ENCODE measurements at places on chromosomes 16 and 17. TPM values are rescaled to one million over a fixed set of nuclear protein-coding genes. Genes with fewer than 3 reads are reported as not detected.

GRCh38 chr17:41772586-41773189 lies 13.8 kb downstream of the JUP start:
- DNase-seq = no peak

The HOXB7 gene
- total RNA-seq = 9.8 TPM

The METTL22 gene
- 30.4 TPM for total RNA-seq

The GRIN2A gene
- total RNA-seq = not detected

- no peak for DNase-seq
Observed at GRCh38 chr17:32114536-32114935, 27.8 kb upstream of the RHOT1 start.

DNA sequence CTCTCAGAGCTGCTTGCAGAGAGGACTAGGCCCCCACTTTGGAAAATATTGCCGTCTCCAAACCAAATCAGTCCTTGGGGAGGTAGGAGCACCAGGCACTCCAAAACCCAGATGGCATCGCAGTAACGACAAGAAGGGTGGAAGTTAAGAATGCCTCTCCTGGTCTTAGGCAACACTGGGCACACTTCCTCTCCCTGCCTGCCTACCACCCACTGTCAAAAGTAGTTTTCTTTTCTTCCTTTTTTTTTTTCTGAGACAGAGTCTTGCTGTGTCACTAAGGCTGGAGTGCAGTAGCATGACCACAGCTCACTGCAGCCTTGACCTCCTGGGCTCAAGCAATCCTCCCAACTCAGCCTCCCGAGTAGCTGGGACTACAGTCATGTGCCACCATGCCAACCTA lies 47.2 kb downstream of the SRL start:
- DNase-seq = no peak

The TP53TG3 gene
- total RNA-seq = not detected

DNA sequence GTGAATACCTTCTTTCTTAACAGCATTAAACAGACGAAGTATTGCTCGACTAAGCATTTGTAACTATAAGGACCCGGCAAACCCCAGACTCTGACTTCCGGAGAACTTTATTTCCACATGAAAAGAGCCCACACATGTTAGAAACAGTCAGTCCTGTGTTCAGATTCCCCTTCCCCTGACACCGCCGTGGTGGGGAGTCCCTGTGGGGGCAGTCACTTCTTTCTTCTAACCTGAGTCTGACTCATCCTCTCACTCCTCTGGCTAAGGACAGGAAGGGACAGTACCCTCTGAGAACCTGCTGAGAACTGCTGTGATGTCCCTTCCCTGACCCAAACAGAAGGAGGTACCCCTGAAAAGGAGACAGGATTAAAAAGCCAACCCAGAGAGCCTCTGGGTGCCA lies 165.1 kb downstream of the XYLT1 start:
- no peak for DNase-seq

The CD300A gene
- not detected for total RNA-seq

- DNase-seq = no peak
Observed at GRCh38 chr17:16243385-16243784, 26.4 kb downstream of the PIGL start.

GRCh38 chr17:935485-935884 lies 44.1 kb downstream of the NXN start:
- DNase-seq = no peak

DNA sequence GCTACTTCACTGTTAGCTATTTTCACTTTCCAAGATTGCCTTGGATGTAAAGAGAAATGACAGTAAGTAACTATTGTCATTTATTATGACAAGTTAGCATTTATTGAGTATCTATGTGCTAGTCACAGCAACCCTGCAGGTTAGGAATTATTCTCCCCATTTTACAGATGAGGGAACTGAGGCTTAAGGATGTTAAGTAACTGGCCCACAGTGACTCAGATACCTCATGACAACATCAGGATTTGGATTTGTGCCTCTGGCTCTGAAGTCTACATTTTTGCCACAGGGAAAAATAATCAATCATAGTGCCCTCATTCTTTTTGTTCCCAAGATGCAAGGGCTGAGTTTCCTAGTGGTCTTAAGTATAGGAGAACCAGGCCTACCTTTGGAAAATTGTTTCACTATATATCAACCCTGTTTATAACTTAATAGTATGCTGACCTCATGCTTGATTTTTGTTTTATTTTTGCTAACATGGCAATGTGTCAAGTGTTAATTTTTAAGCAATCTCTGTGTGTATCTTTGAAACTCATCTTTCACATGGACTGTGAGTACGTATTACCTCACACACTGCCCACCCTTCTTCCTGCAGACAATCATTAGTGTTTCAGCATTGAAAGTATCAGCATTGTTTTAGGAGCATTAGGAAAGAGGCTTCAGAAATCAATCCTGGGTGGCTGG lies 105.0 kb downstream of the TANGO6 start:
- DNase-seq = no peak

DNA sequence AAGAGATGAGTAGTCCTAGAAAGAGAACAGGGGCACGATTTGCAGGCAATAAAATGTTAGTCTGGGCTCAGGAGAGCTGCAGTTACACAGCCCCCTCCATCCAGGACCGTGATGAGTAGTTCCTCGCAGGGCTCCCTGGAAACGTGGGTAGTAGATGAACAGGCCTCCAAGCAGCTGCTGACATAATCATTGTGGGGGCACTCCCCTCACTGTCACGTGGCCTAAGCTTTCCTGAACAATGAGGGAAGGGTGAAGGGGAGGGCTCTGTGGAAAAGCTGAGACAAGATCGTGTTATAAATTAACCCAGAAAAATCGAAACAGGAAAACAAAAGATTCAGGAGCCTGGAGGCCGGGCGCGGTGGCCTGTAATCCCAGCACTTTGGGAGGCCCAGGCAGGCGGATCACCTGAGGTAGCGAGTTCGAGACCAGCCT lies 1.3 kb upstream of the PER1 start:
- peak; percentile 93 for DNase-seq

DNA sequence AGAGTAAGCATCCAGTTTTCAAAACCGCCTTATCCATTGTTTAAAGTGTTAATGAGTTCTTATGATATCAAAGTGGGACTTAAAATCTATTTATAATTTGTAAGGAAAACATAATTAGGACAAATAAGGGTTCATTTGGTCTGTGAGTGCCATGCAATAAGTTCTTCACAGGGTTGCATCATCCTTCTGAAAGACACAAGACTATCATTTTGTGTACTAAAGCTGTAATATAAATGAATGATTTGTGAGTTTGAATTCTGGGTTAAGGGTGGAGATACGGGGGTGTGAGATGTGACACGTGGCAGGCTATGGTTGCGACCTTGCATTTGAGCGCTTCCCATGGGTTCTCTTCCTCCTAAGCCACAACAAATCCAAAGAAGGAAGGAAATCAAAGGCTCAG lies 6.8 kb downstream of the GAN start:
- DNase-seq = no peak

GRCh38 chr17:6084311-6085161 lies 14.4 kb downstream of the WSCD1 start:
- DNase-seq = no peak

DNA sequence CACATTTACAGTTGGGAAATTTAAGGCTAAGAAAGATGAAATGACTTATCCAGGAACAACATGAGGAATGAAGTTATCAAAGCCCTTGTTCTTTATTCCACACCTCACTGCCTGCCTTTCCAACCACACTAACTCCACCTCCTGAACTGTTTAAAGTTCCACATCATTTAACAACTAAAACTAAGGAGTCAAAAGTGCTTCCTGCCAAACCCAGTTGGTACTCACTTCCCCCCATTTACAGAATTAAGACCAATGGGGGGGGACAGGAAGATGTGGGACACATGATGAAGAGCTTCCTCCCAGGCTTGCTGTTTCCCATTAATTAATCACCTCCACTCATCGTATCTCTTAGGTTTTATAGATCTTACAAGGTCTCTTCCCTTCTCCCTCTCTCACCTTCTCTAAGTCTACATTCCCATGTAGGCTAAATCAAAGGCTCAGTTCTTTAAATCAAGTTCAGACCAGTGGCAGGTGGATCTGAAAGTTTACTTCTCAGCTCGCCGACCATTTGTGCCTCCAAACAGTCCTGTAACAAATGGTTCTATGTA lies 19.2 kb upstream of the TMEM101 start:
- no peak for DNase-seq

DNA sequence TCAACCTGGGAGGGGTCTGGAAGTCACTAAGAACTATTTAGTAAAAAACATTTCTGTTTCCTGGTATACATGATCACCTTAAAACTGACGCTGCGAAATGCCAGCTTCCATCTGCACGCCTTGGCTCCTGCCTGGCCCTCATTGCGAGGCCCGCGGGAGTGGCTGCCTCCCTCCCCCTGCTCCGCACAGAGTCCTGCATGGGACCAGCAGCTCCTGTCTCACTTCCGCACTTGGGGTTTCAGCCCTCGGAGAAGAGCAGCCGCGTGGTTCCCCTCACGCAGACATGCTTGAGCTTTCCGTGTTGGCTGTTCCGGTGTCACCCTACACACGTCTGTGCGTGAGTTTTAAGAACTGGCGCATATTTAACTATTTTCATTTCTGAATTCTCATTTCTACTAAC lies 18.4 kb downstream of the MTHFSD start:
- DNase-seq = no peak

GRCh38 chr17:75153780-75154194 lies 525 bp downstream of the JPT1 start:
- peak; percentile 19 for DNase-seq

GRCh38 chr17:38883592-38884526 lies 14.0 kb downstream of the LASP1 start:
- DNase-seq = no peak
